ENCODE measurements at places on chromosomes 7 and 10. TPM values are rescaled to one million over a fixed set of nuclear protein-coding genes. Genes with fewer than 3 reads are reported as not detected.
A peak's percentile ranks its signal among the peaks of the same experiment; 100 is the strongest.

DNA sequence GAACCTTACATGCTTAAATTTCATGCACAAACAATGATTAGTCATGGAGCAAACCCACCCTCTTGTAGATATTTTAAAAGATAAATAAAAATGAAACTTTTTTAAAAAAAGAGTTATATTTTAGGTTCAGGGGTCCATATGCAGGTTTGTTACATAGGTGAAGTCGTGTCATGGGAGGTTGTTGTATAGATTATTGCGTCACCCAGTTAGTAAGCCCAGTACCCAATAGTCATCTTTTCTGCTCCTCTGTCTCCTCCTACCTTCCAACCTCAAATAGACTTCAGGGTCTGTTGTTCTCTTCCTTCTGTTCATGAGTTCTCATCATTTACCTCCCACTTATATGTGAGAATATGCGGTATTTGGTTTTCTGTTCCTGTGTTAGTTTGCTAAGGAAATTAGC, 486.6 kb downstream of the PCDH15 start:
- no peak for DNase-seq

DNA sequence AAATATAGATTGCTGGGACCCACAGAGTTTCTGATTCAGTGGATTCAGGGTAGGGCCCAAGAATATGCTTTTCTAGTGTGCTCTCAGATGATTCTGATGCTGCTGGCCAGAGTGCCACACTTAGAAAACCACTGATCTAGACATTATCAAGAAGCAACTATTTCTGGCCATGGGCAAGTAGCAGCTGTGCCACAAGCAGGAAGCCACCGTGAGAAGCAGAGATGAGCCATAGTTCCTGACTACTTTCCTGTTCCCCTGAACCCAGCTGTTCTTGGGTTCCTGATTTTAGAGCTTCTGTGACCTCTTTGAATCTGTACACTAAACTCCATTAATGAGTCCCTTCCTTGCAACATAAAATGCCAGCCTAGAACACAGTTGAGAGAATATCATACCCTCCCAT, 38.1 kb upstream of the PIK3AP1 start:
- peak; percentile 54 for DNase-seq

DNA sequence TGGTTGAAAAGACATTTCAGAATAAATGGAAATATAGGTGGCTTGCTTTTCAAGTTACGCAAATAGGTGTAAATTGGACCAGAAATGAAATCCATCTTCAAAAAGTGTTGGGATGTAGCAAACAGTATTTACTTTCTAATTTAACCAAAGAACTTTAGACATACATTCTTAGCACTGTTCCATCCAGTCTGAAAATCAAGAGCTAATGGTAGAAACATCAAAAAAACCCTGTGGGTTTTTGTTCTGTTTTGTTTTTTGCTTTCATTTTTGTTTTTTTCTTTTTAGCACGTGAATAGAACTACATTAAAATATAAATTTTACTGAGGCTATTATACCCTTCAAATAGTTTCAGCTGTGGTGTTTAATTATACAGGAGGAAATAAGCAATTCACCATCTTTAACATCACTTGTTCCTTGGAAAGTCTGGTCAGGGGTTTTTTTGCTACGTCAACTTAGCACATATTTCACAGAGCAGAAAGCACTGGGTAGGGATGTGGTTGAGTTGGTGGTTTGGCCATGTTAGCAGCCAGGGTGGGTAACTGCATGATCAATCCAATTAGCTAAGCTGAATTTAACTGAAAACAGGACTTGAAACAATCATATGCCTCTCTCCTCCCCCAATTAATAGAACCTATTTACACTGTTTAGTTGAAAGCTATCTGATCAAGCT, 275.4 kb upstream of the PFKP start:
- no peak for DNase-seq

- no peak for DNase-seq
Observed at GRCh38 chr7:138008019-138008587, 6.2 kb upstream of the CREB3L2 start.

GRCh38 chr7:98869597-98870120, at the start of gene TMEM130:
Gene TMEM130 (minus strand): TSS chr7:98870014. CDS start chr7:98869861, 153 bp downstream.
- peak; percentile 42 for DNase-seq

GRCh38 chr7:94047956-94048355, 43.8 kb upstream of the BET1 start:
- DNase-seq: no peak

GRCh38 chr7:82021036-82021435, 251.2 kb upstream of the HGF start:
- no peak for DNase-seq

DNA sequence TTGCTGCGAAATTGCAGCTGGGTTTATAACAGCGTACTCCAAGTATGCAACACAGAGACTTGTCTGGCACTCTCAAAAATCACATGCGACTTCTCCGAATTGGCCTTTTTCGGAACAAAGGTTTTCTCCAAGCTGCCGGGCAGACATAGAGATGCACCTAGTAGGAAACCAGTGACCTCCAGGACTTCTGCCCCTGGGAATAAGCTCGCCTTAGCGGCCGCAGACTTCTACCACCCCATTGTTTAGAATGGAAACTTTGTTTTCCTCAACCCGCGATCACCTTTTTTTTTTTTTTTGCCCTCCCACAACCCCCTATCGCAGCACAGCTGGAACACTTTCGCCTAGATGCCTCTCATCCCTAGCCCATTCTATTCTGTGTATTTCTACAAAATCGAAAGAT, 4.9 kb upstream of the HOXA10 start:
- DNase-seq: peak; percentile 46

GRCh38 chr7:88329532-88330463, 23.1 kb upstream of the STEAP4 start:
- no peak for DNase-seq

PRPS1L1 gene
- total RNA-seq: not detected

INPP5A gene
- total RNA-seq: 76.4 TPM
